HEK293T (cell line): ENCODE measurements at places on chromosomes 5 and 9.

GRCh38 chr5:131774652-131775367 lies 22.0 kb downstream of the FNIP1 start:
- no peak for DNase-seq

DNA sequence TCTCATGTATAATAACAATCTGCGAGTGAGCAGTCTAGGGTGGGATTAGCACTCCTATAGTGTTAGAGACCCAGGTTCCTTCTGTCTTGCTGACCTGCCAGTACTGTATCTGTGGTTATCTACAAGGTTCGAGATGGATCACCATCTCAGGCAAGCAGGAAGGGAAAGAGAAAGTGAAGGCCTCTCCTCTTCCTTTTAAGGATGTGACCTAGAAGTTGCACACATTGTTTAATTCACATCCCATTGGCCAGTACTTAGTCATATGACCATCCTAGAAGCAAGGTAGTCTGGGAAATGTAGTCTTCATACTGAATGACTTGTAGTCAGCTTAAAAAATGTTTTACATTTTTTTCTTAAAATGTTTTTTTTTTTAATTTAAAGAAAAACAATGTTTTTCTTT lies 168.6 kb downstream of the CARTPT start:
- peak; percentile 39 for DNase-seq

- no peak for DNase-seq
Measured at GRCh38 chr5:30804739-30805505, 388.6 kb upstream of the CDH6 start.

DNA sequence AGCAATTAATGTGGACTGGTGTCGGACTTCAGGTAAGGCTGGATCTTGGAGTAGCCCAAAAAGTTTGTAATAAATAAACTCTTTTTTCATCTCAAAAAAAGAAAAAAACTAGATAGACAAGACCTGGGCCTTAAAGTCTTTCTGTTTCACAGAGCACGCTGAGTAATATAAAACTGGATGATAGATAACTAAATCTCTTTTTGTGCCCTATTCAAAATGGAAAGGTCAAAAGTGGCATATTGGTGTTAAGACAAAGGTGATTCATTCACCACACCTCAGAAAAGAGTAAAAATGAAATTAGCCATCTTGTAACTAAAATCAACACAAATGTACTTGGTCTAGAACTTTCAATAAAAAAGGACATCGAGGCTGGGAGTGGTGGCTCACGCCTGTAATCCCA lies 30.3 kb upstream of the RFK start:
- no peak for DNase-seq

GRCh38 chr9:33443464-33444154 lies 3.8 kb downstream of the AQP3 start:
- no peak for DNase-seq

- DNase-seq, result no peak
Measured at GRCh38 chr5:78746021-78746770, 97.6 kb upstream of the LHFPL2 start.
